ENCODE measurements at places on chromosomes 1 and 21.

- DNase-seq = no peak
These were observed 62.9 kb downstream of the ADAMTS1 start for GRCh38 chr21:26782331-26782730.

- DNase-seq = no peak
These were observed 136.8 kb downstream of the KCNK2 start for GRCh38 chr1:215219372-215219771.

DNA sequence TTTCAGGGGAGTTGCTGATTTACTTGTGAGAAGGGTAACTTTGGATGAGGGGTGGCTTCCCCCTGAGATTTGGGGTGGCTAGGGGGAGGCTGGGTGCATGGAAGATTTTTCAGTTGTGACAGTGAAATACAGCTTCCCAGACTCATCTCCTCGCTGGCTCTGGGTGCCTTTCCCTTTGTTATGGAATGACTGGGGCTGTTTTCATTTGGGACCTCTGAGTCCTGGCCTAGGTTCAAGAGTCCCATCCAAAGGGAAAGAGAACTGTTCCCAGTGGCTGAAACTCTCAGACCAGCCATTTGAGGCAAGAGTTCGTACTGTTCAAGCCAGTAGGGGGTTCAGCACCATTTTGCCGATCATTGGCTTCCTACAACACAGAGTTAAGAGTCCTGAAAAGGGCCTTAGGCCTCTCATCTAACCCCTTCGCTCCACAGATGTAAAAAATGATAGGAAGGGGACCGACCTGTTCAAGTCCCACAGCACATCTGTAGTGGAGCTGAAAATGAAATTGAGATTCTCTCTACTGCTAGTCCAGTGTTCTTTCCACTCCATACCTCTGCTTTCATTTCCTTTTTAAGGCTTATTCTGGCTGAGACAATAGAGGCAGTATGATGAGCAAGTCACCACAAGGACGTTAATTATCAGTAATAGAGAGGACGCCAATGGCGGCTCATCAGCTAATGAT is 958 bp downstream of the DDR2 start:
- peak; percentile 66 for DNase-seq

DNA sequence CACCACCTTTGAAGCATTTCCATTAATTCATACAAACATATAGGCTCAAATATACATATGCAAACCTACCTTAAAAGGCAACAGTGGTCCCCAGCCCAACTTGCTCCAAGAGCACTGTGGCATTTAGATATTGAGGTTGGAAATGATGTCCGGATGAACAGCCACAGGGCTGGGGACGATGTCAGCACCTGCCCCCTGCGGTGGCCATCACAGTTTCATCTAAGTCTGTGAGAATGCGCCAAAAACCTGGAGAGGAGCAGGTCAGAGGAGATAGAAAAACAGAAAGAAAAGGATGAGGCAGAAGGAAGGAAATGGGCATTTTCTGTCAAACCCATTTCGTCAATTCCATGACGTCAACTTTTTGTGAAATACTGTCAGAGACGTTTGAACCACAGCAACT is 67.4 kb downstream of the TIAM1 start:
- DNase-seq = no peak

DNA sequence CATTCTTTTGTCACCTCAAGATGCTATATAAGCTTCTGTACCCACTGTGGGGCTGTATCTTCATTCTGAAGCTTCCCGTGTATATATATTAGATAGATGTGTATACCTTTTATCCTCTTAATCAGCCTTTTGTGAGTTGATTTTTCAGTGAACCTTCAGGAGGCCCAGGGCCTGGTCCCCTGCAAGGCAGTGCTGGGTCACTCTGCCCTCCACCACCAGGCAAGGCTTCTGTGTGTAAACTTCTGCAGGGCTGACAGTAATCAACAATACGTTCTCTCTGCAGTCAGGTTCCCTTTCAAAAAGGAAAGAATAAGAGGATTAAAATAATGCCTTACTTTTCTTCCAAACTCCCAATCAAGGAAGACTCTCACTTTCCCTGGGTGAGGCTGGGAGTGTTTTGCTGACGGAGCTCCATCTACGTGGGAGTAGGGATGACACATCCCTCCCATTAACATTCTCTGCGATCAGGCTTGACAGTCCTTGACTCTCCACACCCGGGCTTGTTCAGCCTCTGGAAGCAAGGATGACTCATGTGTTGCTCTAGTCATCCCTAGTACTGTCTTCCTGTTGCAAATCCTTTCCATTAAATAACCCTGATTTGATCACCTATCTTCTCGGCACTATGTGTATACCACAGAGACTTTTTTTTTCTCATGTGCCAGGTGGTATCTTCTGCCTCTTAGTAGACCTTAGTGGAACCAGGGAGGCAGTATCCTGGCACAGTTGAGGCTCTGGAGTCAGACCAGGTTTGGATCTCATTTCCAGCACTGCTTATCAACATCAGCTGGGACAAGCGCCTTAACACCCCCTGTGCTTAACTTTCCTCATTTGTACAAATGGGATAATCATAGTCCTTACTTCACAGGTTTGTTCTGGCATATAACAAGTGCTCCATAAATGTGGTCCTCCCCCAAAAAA is 70.3 kb upstream of the KCNK1 start:
- peak; percentile 58 for DNase-seq

All from fibroblast of gingiva (primary cell).